ENCODE measurements at places on chromosomes 1 and 21.

DNA sequence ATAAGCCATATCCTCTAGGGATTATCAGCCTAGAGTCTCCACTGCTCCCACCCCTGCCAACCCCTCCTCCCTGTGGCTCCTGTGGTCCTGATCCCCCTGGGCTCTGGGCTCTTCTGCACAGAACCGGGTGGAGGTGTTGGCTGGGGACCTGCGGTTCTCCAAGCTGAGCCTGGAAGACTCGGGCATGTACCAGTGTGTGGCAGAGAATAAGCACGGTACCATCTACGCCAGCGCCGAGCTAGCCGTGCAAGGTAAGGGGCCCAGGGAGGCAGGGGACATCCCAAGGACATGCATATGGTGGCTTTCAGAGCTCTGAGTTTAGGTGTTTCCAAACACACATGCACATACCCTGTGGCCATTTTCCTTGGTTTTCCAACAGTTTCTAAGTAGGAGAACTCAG lies 19.3 kb downstream of the CNTN2 start:
- DNase-seq = no peak

GRCh38 chr1:89878256-89878655 lies 57.4 kb downstream of the LRRC8D start:
- DNase-seq = no peak

DNA sequence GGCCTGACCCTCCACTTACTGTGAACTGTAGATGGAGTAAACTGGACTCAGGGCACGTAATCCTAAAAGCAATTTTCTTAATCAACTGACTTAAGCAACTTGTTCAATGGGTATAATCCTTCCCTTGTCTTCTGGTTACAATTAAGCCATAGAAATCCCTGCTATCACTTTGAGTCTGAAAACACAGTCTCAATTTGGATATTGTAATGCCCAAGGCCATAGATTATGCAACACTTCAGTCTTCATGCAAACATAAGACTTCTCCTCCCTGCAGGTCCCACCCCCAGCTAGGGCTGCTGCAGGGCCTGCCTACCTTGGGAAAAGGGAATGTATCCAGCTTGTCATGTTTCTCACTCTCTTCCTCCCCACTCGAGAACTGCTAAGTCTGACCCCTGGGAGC lies 6.2 kb upstream of the SLC5A9 start:
- no peak for DNase-seq

GRCh38 chr1:54323324-54323739 lies 82.9 kb downstream of the SSBP3 start:
- no peak for DNase-seq

- no peak for DNase-seq
These were observed 316.2 kb upstream of the CXADR start for GRCh38 chr21:17196623-17197022.

- DNase-seq = no peak
These were observed 5.4 kb upstream of the NTNG1 start for GRCh38 chr1:107135463-107135862.

- no peak for DNase-seq
These were observed 298.8 kb downstream of the TGFB2 start for GRCh38 chr1:218643926-218644325.

GRCh38 chr1:26283871-26284596 lies 4.1 kb downstream of the SH3BGRL3 start:
- DNase-seq = no peak

DNA sequence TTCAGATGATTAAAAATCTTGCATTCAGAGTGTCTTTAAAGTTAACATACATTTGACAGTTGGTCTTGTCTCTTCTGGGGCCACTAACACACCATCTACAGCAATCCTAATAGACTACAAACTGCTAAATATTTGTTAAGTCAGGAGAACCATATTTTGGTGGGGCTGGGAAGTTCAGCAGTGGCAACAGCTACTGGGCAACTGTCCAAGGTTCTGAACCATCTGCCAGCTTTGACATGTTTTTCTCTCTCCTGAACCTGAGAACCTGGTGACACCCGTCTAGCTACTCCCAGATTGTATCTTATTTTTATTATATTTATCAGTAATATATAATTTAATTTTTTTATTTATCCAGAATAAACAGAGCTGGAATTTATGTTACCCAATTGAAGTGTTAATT lies 199.0 kb upstream of the DPYD start:
- DNase-seq = no peak

DNA sequence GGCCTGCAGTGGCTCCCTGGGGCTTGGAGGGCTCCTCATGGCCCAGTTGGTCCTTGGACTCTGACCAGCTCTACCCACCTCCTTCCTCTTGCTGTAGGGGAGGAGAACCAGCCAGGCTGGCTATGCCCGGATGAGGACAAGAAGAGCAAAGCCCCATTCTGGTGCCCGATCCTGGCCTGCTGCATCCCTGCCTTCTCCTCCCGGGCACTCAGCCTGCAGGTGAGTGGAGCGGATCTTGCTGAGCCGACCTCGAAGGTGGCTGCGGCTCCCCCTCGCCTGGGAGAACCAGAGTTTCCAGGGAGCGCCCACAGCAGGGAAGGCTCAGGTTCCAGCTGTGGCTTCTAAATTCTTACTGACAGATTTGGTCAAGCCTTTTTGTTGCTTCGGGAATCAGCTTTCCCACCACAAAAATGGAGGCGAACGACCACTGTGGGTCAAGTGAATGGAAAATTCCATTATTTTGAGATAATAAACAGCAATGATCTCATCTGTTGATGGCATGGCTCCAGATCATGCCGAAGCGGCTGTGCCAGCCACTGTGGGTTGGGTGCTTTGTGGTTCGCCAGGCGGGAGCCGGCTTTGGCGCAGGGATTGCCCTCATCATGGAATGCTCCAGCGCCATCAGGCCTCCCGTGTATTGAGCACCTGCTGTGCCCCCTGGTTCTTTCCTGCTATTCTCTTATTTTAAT lies 106.5 kb upstream of the ACTL8 start:
- DNase-seq = no peak

DNA sequence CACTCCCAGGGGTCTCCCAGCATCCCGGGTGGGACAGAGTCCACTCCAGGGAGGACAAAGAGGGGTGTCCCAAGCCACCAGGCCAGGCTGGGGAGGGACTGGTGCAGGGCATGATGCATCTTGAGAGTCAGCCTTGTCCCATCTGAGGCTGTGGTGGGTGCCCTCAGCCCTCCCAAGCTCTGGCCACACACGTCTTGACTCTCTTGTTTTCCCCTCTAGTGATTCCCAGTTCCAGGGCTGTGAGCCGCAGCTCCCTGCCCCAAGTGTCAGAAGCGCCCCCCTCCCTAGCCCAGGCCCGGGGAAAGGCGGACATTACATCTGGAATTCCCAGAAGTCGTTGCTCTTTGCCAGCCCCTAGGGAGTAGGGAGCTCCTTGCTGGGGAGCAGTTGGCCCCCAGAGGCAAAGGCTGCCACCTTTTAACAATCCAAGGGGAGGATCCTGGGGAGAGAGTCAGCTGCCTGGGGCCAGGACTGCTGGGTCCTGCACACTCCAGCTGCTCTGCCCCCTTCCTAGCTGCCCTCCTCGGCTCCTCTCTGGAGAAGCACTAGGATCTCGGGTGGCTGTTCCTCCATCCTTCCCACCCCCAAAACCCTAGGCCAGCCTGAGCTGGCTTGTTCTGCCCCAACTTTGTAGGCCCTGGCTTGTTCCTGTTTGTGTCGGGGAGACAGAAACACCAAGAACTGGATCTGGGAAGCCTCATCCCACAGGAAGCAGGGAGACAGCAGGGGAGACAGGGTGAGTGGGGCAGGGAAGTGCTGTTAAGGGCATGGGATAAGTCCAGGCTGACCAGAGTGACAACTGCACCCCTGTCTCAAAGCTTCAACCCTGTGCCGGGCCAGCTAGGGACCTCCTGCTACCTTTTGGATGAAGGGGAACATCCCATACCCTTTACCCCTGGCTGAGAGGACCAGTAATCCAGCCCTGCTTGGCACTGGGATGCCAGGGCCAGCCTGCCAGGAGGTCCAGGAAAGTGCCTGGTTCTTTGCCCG lies 3.2 kb upstream of the PTPN7 start:
- DNase-seq = no peak

GRCh38 chr1:30029677-30030076 lies 693.7 kb downstream of the MATN1 start:
- no peak for DNase-seq

DNA sequence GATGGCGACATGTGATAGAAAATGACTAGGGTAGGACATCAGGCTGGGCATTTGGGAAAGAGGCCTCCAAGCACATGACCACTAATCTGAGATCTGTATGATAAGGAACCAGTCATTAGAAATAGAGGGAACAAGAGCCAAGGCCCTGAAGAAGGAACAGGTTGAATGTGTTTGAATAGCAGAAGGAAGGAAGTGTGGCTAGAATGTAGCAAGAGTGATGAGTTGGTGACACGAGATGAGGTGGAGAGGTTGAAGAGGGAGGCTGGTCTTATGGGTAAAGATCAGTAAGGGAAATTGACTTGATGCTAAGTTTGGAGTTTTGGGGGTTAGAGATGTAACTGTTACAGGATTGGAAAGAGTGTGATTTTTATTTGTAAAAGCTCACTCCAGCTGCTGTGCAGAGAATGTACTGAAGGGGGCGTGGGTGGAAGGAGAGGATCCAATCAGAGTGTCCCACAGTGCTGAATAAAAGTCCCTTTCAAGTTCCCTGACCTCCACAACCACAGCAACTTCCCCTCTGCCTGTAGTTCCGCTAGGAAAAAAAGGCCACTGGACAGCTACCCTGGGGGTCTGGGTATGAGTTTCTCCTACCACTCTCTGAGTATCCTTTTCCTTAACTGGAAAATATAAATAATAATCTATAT lies 295.0 kb downstream of the OMA1 start:
- DNase-seq = no peak

GRCh38 chr1:199639453-199639852 lies 388.1 kb upstream of the NR5A2 start:
- DNase-seq = no peak

DNA sequence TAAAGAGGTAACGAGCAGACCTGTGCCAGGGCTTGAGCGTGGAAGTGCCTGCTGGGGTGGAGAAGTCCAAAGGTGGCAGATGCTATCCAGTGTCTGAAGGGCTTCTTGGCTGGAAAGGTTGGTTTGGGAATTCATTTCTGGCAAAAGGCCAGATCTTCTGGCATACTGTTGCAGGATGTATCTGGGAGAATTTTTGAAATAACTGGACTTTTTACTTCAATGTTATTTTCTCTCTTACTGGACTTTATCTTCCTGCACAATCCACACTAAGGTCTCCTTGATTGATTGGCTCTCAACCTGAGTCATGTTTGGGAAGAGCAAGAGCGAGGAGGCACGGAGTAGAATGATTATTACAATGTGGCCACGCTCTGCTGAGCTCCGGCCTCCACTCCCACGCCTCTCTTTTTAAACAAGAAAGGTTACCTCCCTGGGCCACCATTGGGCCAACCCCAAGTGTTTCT lies 278.4 kb downstream of the TM2D1 start:
- DNase-seq = no peak

- no peak for DNase-seq
These were observed 23.2 kb upstream of the TUT4 start for GRCh38 chr1:52576074-52576473.

DNA sequence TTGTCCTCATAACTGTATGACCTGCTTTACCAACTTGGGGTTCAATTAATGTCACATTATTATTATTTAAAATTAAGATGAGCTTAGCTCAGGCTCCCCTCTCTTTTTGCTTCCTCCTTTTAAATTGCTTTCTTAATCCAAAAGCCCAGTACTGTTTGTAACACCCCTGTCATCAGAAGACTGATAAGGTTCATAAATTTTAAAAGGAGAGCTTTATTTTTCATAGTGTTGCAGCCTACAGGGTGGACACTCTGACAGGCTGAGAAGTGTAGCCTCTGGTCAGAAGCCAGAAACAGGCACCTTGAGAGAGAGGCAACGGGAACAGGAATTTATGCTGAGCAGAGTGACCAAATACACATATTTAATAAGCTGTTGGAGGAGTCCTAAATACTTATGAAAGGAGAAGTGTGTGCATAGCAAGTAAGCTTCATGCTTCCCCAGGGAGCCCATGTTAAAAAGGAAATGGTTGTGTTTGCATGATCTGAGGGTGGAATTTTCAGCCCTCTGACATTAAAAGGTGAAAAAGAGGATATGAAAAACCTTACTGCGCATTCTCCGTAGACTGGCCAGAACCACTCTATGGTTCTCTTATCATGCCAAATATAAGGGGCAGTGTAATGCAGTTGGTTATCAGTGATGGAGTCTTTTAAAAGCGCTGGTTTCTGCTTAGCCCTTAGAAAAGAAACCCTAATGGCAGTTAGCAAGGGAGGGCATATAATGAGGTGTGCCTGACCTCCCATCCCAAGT lies 30.5 kb upstream of the FGGY start:
- no peak for DNase-seq

- no peak for DNase-seq
These were observed 63.1 kb upstream of the TNFSF4 start for GRCh38 chr1:173270243-173270642.

DNA sequence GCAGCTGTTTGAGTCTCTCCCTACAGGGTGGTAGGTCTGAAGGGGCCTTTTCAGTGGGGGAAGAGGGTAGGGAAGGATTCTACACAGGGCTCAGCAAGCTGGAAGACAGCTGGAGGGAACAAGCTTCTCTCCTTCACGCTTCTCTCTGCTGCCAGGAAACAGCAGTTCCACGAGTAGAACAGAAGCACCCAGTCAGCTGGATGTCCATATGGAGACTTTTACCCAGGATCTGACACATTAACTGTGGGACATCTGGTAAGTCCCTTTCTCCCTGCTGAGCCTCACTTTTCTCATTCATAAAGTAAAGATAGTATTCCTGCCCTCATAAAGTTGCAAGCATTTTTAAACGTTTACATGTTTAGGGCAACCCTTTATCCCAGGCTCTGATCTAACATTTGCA lies 280.3 kb downstream of the OMA1 start:
- no peak for DNase-seq

GRCh38 chr1:62295921-62296491 lies 23.2 kb downstream of the KANK4 start:
- no peak for DNase-seq

DNA sequence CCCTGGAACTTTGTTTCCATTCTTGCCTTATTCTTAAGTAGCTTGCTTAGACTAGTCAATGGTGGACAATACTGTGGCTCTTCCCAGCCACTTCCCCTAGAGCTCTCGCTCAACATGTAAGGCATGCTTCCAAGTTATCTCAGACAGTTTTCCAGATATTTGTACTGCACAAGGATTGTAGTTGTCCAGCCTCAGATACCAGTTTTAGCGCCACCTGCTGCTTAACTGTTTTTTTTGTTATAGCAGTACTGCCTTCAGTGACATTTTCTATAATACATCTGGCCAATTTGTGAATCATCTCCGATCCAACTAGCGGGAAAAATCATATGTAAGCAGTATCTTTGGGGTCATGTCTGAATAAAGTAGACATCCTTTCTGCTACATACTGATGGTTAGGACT lies 346.7 kb upstream of the ADGRL4 start:
- DNase-seq = no peak

Measured in activated T-helper 1 cell treated with anti-CD3 and anti-CD28 coated beads, Interleukin-2, amount 50 U/mL, for 16 hours (primary cell).